ENCODE measurements at places on chromosomes 1 and 21. TPM values are rescaled to one million over a fixed set of nuclear protein-coding genes. Genes with fewer than 3 reads are reported as not detected.

DNA sequence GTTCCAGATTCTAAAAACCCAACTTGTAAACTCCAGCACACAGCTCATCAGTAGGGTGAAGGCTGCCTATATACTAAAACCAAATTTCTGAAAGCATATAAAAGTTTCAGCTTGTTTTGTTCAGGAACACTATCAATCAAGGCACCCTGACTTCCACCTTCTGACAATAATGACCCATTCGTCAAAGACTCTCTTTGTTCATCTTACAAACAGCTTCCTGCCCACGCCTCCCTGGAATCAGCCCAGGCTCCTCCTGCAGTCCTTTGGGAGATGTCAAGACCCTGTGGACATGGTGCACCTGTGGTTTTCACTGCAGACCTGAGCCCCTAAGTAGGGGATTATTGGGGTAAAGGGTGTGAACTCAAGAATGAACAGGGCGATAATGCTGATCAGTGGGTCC, 178.9 kb upstream of the CAMK1G start:
- H3K4me1 ChIP-seq = peaks cover 33% of the 10 kb centered on the region
- peak overlapping the region; percentile 33 for H3K27ac ChIP-seq
- no peaks in the 10 kb centered on the region for H3K36me3 ChIP-seq

DNA sequence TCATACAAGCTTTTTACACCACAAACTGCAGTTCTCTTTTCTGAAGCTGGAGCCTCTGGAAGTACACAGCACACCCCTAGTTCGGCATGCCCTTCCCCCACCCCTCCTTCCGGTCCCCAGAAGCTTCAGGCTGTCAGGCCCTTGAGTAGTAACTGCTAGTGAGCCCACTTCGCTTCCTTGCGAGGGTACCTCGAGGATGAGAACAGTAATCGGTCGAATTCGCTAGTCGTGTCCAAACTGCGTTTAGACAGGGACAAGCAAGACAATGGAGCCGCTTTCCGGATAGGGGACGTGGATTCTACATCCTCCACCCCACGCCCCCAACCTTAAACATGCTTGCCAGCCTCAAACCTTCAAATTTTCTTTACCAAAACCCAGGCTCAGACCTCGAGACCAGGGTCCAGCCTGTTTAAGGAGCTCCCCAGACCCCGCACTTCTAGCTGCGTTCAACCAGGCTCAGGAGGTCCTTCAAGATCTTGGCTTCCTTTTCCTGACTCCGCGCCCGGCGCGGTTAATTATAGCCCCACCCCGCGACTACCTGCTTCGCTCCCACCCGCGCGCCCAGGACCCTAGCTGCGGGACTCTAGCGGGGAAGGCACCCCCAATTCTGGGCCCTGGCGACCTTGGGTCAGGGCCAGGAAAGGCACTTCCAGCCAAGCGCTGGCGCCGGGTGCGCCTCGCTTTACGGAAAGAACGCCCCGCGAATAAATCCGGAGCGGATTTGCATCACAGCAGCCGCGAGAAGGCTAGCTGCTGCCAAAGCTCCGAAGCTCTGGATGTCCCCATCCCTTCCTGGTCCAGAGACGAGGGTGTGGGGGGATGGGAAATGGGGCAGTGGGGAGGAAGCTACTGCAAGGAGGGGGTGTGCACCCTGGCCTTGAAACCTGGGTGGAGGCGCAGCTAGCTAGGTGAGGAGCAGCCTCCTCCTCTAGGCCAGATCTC, 8.1 kb upstream of the TSPAN1 start:
- H3K27me3 ChIP-seq = peaks cover 28% of the 10 kb centered on the region
- H3K36me3 ChIP-seq = no peaks in the 10 kb centered on the region
- H3K4me1 ChIP-seq = no peaks in the 10 kb centered on the region
- peak overlapping the region; percentile 48 for H3K4me3 ChIP-seq
- H3K27ac ChIP-seq = no peak overlapping the region

DNA sequence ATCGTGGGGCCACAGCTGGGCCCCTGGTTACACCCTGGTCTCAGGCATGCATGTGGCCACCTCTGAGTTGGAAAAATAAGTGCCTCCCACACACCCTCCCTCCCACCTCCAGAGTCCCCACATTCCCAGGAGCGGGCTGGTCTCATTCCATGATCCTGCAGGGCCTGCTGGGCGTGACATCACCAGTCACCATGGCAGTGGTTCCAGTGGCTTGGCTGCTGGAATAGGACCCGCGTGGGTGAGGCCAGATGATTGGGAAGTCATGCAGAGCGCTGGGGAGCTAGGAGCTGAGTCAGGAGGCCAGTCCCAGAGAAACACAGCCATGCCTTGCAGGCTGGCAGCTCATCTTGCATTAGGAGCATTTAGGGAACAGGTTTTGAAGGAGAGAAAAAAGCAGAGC, 125.4 kb upstream of the TMEM51 start:
- peaks cover 30% of the 10 kb centered on the region for H3K4me1 ChIP-seq
- peak; percentile 97 for DNase-seq
- no peaks in the 10 kb centered on the region for H3K36me3 ChIP-seq
- H3K27me3 ChIP-seq = no peaks in the 10 kb centered on the region

- no peak for DNase-seq
- no peak overlapping the region for H3K4me3 ChIP-seq
- H3K4me1 ChIP-seq = no peaks in the 10 kb centered on the region
These were observed 48.4 kb upstream of the RNPC3 start for GRCh38 chr1:103477101-103477500.

GRCh38 chr1:38672692-38673091, 186.9 kb downstream of the RRAGC start:
- no peaks in the 10 kb centered on the region for H3K4me1 ChIP-seq
- DNase-seq = no peak
- no peak overlapping the region for H3K27ac ChIP-seq

DNA sequence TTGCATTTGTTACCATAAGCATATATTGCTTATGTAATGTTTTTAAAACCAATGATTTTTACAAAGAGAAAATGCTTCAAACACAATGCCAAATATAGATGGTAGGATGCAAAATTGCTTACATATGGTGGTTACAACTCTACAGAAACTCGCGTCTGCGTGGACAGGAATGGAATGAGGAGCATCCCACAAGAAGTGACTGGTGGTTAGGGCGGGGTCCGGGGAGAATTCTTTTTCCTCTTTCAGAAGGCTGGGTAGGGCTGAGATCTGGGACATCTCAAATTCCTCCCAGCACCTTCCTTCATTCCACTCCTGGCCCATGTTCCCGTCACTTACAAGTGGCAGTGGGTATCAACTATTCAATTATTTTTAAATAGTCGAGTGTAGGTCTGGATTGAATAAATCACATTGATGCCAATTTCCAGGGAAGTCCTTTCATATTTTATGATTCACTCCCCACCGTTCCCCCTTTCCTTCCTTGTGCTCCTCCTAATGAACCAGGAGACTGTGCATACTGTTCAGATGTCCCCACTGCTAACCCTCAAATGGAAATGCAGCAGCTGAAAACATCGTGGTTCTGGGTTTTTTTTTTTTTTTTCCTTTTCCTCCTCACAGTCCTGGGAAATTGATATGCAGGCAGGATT, 174.5 kb upstream of the POU3F1 start:
- no peak overlapping the region for H3K4me3 ChIP-seq
- H3K36me3 ChIP-seq = no peaks in the 10 kb centered on the region
- peak overlapping the region; percentile 4 for H3K27ac ChIP-seq
- no peaks in the 10 kb centered on the region for H3K27me3 ChIP-seq

DNA sequence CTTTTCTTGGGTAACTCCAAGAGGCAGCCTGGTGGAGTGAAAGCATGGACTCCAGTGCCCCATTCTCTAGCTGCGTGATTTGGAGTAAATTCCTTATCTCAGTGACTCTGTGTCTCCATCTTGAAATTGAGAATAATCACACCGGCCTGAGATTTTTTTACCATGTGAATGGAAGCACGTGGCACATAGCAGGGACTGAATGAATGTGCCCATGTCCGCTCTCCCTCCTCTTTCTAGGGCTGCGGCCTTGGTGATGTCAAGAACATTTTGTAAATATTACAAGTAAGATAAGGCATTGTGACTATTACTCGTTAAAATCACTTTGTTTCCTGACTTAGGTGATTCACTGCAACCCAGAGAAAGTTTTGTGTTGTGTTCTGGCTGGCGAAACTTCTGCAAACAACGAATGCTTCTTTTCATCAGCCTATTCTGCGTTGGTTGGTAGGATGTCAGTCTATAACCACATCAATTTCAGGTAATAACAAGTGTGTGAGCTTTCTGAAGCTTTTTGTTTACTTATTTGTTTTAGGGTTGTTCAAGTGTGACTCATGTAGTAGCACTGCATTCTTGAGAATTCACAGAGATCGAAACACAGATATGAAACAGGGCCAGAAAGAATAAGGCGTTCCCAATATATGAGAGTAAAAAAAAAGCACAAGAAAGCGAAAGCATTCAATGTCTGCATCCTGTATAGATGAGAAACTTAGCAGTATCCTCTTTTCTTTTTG, 135.7 kb upstream of the SLC45A1 start:
- no peaks in the 10 kb centered on the region for H3K36me3 ChIP-seq
- peak overlapping the region; percentile 15 for H3K4me3 ChIP-seq
- peaks cover 13% of the 10 kb centered on the region for H3K4me1 ChIP-seq
- peak overlapping the region; percentile 72 for H3K27ac ChIP-seq
- H3K27me3 ChIP-seq = no peaks in the 10 kb centered on the region
- DNase-seq = peak; percentile 92

GRCh38 chr1:234545517-234546386, 64.2 kb downstream of the IRF2BP2 start:
- no peak overlapping the region for H3K4me3 ChIP-seq
- H3K27me3 ChIP-seq = no peaks in the 10 kb centered on the region
- H3K4me1 ChIP-seq = peaks cover 29% of the 10 kb centered on the region
- no peaks in the 10 kb centered on the region for H3K36me3 ChIP-seq
- no peak for DNase-seq

DNA sequence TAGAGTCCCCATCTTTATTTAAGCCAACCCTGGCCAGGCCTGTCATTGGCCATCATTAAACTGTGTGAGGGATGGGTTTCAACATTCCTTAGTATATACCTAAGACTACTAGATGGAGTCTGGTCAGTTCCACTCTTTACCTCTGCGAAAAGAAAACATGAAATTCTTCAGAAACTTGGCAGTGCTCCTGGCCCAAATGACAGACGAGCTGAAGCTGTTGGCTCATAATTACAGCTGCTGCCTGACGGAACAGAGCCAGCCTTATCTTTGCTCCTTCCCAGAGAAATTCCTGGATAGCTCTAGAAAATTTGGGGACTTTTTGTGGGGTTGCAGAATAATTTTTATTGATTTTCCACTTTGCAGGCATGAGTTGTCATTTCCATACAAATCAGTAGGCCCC, 30.4 kb downstream of the NPHS2 start:
- H3K27me3 ChIP-seq = no peaks in the 10 kb centered on the region
- no peak overlapping the region for H3K4me3 ChIP-seq
- H3K36me3 ChIP-seq = no peaks in the 10 kb centered on the region
- no peak for DNase-seq

DNA sequence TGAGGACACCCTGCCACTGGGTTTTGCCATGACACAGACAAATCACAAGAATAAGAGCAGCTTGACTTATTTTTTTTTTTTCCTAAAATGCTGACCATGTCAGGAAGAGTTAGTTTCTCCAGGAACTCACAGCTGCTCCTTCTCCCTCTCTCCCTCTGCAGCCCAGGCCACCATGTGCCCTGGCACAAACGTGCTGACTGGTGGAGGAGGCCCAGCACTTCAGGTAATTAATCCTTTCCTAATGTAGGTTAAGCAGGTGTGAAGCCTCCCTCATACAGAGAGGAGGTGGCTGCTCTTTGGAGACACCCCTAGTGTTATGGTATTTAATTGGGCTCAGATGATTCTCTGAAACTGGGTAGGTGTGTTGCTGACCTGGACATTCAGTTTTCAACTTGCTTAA, 129.8 kb upstream of the USH2A start:
- no peaks in the 10 kb centered on the region for H3K36me3 ChIP-seq
- no peaks in the 10 kb centered on the region for H3K4me1 ChIP-seq
- no peak overlapping the region for H3K4me3 ChIP-seq
- no peak overlapping the region for H3K27ac ChIP-seq

GRCh38 chr1:202122639-202123335, at the start of gene GPR37L1:
Gene GPR37L1 (plus strand): TSS chr1:202122917. CDS start chr1:202122964, 47 bp downstream.
- H3K4me1 ChIP-seq = no peaks in the 10 kb centered on the region
- H3K27me3 ChIP-seq = peaks cover 7% of the 10 kb centered on the region
- H3K27ac ChIP-seq = no peak within 1 kb of the TSS
- H3K4me3 ChIP-seq = no peak within 1 kb of the TSS

IRF2BP2 gene
- total RNA-seq = 126 TPM
